ENCODE measurements at places on chromosomes 11 and 22.

- H3K4me1 ChIP-seq, result no peaks in the 10 kb centered on the region
- H3K36me3 ChIP-seq, result no peaks in the 10 kb centered on the region
- no peaks in the 10 kb centered on the region for H3K27me3 ChIP-seq
- no peak overlapping the region for H3K4me3 ChIP-seq
- DNase-seq, result no peak
- H3K27ac ChIP-seq, result no peak overlapping the region
Observed at GRCh38 chr11:95715777-95716241, 73.8 kb downstream of the FAM76B start.

GRCh38 chr11:121571506-121571905, 118.7 kb upstream of the SORL1-AS1 start:
- no peaks in the 10 kb centered on the region for H3K36me3 ChIP-seq
- peaks cover 3% of the 10 kb centered on the region for H3K27me3 ChIP-seq
- H3K27ac ChIP-seq, result no peak overlapping the region
- H3K4me3 ChIP-seq, result no peak overlapping the region

DNA sequence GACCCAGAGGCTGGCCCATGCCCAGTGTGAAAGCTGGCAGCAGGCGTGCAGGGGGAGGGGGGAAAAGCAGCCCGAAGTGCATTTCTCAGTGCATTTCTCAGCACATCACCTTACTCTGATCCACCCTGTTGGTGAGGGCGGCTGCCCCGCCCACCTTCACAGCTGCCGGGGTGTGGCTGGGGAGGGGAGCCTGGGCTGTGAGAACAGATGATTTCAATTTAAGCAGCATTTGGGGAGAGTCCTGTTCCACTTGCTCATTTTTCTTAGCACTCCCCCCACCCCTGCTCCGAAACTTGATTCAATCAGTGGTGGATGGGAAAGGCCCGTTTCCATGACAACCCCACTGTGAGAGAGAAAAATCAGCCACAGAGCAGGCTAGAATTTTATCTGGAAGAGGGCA, 84.8 kb downstream of the SNX19 start:
- no peak for DNase-seq
- H3K27ac ChIP-seq, result no peak overlapping the region
- no peaks in the 10 kb centered on the region for H3K27me3 ChIP-seq
- no peak overlapping the region for H3K4me3 ChIP-seq
- no peaks in the 10 kb centered on the region for H3K36me3 ChIP-seq
- peaks cover 42% of the 10 kb centered on the region for H3K4me1 ChIP-seq

DNA sequence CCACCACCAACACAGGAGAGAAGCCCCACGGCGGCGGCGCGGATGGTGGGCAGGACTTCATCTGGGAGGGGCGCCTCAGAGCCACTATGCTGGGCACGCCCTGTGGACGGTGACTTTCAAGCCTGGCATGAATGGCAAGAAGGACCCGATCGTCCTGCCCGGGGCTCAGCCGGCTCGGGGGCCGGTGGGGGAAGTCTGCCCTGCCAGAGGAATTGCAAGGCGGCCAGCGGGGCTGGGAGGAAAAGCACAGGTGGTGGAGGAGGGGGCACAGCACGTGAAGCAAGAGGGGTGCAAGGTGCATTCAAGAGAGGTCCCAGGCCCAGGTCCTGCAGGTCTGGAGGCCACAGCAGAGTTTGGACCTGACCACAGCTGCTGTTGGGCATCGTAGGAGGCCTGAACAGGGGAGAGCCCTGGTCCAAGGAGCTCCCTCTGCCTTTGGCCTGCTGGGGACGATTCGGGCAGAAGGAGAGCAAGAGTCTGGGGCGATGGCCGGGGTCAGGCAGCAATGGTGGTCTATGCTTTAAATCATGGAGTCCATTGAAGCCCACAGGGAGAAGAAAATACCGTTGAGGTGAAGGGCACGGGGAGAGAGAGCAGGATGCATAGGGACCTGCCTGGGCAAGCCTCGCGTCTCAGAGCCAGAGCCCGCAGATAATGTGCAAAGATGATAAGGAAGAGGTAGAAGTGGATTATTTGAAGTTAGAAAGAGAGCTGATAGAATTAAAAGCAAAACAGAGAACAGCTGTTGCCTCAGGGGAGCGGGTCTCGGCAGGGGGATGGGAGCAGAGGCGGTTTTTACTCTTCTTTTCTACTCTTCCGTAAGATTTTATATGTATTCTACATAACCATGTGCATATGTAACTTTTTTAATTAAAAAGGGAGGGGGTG, 82.6 kb upstream of the SHISAL1 start:
- no peaks in the 10 kb centered on the region for H3K27me3 ChIP-seq
- no peaks in the 10 kb centered on the region for H3K4me1 ChIP-seq
- no peak overlapping the region for H3K27ac ChIP-seq
- DNase-seq, result no peak
- H3K4me3 ChIP-seq, result no peak overlapping the region
- H3K36me3 ChIP-seq, result no peaks in the 10 kb centered on the region

DNA sequence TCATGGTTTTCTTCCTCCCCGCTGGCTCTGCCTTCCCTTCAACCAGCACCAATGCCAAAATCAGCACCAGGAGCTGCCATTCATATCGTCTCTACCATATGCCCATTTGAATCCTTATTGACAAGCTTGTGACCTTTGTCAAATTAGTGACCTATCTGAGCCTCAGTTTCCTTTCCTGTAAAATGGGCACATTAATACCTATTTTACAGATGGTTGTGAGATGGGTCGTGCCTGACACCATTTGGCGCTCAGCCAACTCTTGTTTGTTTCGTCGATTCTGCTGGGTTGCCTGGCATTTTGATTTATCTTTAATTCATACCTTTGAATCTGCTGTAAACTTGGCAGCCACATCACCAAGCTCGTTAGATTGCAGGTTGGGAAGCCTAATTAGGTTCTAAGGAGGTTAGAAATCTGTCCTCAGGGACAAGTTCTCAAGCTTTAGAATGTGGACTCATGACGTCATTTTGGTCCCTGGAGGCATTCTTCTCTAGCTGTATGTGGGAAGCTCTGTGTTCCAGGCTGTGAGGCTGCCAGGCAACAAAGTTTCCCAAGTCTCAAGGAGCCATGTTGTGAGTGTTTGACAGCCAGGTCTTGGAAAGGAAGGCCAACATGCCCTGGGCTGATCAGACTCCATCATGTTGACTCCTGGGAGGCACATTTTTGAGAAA, 61.0 kb downstream of the RPS6KA4 start:
- no peak for DNase-seq
- no peak overlapping the region for H3K4me3 ChIP-seq
- H3K4me1 ChIP-seq, result no peaks in the 10 kb centered on the region
- H3K27me3 ChIP-seq, result peaks cover 7% of the 10 kb centered on the region
- no peaks in the 10 kb centered on the region for H3K36me3 ChIP-seq

DNA sequence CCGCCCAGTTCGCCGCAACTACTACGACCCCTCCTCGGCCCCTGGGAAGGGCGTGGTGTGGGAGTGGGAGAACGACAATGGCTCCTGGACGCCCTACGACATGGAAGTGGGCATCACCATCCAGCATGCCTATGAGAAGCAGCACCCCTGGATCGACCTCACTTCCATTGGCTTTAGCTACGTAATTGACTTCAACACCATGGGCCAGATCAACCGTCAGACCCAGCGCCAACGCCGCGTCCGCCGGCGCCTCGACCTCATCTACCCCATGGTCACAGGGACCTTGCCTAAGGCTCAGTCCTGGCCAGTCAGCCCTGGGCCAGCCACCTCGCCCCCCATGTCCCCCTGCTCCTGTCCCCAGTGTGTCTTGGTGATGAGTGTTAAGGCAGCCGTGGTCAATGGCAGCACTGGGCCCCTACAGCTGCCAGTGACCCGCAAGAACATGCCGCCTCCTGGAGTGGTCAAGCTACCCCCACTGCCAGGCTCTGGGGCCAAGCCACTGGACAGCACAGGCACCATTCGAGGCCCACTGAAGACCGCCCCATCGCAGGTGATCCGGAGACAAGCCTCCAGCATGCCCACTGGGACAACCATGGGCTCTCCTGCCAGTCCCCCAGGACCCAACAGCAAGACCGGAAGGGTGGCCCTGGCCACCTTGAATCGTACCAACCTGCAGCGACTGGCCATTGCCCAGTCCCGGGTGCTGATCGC, 10.0 kb downstream of the DTX4 start:
- no peak overlapping the region for H3K4me3 ChIP-seq
- DNase-seq, result no peak
- H3K27ac ChIP-seq, result no peak overlapping the region
- H3K4me1 ChIP-seq, result no peaks in the 10 kb centered on the region
- no peaks in the 10 kb centered on the region for H3K27me3 ChIP-seq

DNA sequence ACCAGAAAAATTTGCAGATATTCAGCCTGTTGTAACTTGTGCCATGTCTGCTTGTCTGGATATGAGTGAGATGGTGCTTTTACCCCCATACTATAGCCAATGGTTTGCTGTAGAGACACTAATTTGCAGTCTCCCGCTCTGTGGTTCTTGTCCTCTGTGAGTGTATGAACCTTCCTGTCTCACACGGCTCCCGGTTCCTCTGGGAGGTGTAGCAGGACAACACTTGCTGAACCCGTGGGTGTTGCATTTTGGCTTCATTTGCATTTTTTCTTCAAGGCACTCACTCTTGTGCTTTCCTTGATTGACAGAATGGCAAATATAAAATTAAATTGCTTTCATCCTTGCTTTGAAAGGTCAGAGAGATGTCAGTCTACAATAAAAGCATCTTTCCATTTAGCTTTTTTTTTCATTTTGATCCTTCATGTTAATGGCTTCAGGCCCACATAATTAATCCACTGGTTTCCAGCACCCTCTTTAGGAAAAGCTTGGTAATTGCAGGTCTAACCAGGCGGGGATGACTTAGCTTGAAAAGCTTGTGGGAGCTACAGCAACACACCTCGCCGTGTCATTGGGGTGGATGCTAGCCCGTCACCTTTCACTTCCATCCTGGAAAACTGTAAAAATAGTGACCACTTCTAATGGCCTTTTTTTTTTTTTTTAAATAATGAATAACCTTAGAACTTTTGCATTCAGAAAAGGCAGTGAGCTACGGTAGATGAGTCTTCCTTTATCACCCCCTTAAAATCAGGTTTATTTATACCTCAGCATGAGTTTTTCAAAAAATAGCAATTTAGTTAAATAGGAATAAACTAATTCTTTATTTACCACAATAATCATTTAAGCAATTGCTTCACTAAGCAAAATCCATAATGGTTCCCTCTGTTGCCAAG, 27.4 kb upstream of the ST14 start:
- H3K27me3 ChIP-seq, result no peaks in the 10 kb centered on the region
- H3K36me3 ChIP-seq, result peaks cover 75% of the 10 kb centered on the region
- H3K4me1 ChIP-seq, result peaks cover 12% of the 10 kb centered on the region
- no peak for DNase-seq

DNA sequence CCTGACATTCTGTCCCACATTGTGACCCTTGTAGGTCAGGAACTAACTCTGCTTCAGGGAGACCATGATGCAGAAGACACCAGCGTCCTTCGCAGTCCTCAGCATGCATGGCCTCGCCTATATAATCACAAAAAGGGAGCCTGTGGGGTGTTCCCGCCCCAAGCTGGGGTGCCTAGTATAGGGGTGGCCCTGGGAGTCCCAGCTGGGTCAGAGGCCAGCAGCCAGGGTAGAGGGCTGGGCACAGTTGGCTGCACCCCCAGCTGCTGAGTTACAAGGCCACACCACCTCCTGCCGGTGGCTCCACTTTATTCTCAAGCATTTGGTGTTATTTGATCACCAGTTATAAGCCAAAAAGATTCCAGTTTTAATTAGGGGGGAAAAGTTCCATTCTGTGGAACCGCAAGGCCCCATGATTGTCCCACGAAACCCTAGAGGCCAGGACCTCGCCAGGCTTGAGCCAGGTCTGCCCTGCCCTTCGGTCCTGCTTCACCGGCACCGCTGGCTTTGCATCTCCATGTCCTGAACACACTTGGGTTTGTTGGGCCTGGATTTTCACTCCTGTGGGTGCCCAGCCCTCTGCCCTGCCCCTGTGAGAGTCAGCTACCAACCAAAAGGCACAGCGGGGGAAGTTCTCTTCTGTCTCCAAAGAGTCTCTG, 15.0 kb upstream of the GNB1L start:
- H3K36me3 ChIP-seq, result no peaks in the 10 kb centered on the region
- H3K4me3 ChIP-seq, result no peak overlapping the region
- no peak overlapping the region for H3K27ac ChIP-seq
- H3K27me3 ChIP-seq, result no peaks in the 10 kb centered on the region
- no peak for DNase-seq

- H3K36me3 ChIP-seq, result no peaks in the 10 kb centered on the region
- H3K4me3 ChIP-seq, result no peak overlapping the region
- H3K27me3 ChIP-seq, result no peaks in the 10 kb centered on the region
- no peaks in the 10 kb centered on the region for H3K4me1 ChIP-seq
- no peak overlapping the region for H3K27ac ChIP-seq
Observed at GRCh38 chr11:126833065-126833464, 167.5 kb downstream of the KIRREL3 start.

- peaks cover 26% of the 10 kb centered on the region for H3K4me1 ChIP-seq
- no peaks in the 10 kb centered on the region for H3K27me3 ChIP-seq
- no peaks in the 10 kb centered on the region for H3K36me3 ChIP-seq
- no peak for DNase-seq
- no peak overlapping the region for H3K4me3 ChIP-seq
Observed at GRCh38 chr11:47410370-47411264, 2.2 kb downstream of the SLC39A13 start.

GRCh38 chr11:26651916-26652315, 69.9 kb downstream of the SLC5A12 start:
- H3K27me3 ChIP-seq, result no peaks in the 10 kb centered on the region
- no peak overlapping the region for H3K27ac ChIP-seq
- H3K4me1 ChIP-seq, result no peaks in the 10 kb centered on the region
- DNase-seq, result no peak

- no peak for DNase-seq
- no peak overlapping the region for H3K27ac ChIP-seq
- H3K27me3 ChIP-seq, result no peaks in the 10 kb centered on the region
- no peaks in the 10 kb centered on the region for H3K36me3 ChIP-seq
Observed at GRCh38 chr11:36452236-36452940, 57.7 kb downstream of the TRAF6 start.

DNA sequence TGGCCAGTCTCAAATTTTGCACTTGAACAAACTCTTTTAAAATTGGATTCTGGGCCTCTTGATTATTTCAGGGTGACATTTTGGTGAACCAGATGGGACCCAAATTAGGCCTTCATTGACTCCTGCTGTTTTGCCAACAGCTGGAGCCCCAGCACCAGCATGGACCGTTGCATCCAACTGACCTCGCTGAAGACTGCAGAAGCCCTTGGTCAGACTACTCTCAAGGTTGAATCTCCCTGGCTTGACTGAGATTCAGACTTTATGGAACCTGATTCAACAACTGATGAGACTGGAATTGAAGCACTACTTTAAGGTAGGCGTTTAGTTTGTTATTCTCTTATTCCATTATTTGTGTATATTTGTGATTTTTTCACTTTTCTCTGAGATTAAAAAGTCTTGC, 41.7 kb downstream of the NARS2 start:
- H3K27ac ChIP-seq, result no peak overlapping the region
- no peaks in the 10 kb centered on the region for H3K4me1 ChIP-seq
- DNase-seq, result no peak
- no peak overlapping the region for H3K4me3 ChIP-seq
- H3K36me3 ChIP-seq, result no peaks in the 10 kb centered on the region

GRCh38 chr22:30373331-30374325, 13.6 kb downstream of the RNF215 start:
- no peak overlapping the region for H3K4me3 ChIP-seq
- no peak overlapping the region for H3K27ac ChIP-seq
- no peaks in the 10 kb centered on the region for H3K4me1 ChIP-seq
- H3K36me3 ChIP-seq, result no peaks in the 10 kb centered on the region

GRCh38 chr22:19113429-19113828, 8.8 kb downstream of the DGCR2 start:
- peak; percentile 5 for DNase-seq
- H3K4me3 ChIP-seq, result no peak overlapping the region
- no peak overlapping the region for H3K27ac ChIP-seq
- H3K36me3 ChIP-seq, result no peaks in the 10 kb centered on the region

- H3K36me3 ChIP-seq, result peaks cover 30% of the 10 kb centered on the region
- H3K4me3 ChIP-seq, result no peak overlapping the region
- H3K27ac ChIP-seq, result no peak overlapping the region
- no peaks in the 10 kb centered on the region for H3K27me3 ChIP-seq
- H3K4me1 ChIP-seq, result no peaks in the 10 kb centered on the region
Observed at GRCh38 chr11:96366024-96366423, 23.0 kb upstream of the MAML2 start.
